Esophagus squamous epithelium (tissue), 5 donors: ENCODE measurements at places on chromosomes 5 and 9.

GRCh38 chr9:115882911-115883310, 270.7 kb upstream of the PAPPA start:
- no peak for DNase-seq

- DNase-seq: no peak
Measured at GRCh38 chr9:125475385-125475784, 213.8 kb downstream of the GAPVD1 start.

GRCh38 chr5:107869438-107870115, 198.8 kb upstream of the EFNA5 start:
- DNase-seq: no peak

- no peak for DNase-seq
Measured at GRCh38 chr5:128174951-128175350, 91.4 kb downstream of the SLC12A2 start.

DNA sequence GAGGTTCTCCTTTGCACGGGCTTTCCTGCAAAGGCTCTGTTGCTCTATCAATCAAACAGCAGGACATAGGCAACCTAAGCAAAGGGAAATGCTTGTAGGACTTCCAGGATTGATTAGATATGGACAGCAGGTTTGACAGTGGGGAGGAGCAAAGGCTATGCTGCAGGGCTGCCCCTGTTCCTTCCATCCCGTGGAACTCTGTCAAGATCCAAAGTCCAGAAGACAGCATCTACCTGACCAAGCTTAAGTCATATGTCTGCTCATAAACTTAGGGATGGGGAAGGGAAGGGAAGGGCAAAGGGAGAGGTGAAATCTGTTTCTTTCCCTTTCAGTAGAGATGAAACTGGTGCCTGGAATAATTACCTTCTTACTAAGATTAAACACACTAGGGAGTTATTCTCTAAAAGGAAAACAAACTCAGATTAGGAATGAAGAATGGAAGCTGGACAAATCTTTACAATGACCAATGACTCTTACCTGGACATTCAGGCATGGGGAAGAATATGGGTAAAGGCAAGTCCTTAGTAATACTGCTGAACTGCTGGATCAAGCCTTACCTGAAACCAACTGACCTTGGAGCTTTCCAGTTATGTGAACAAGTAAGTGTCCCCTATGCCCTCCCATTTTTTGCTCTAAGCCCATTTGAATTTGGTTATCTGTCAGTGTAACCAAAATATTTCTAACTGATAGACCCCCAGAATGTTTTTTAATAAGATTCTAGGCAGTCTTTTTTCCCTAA, 8.4 kb upstream of the ACOT12 start:
- DNase-seq: no peak

DNA sequence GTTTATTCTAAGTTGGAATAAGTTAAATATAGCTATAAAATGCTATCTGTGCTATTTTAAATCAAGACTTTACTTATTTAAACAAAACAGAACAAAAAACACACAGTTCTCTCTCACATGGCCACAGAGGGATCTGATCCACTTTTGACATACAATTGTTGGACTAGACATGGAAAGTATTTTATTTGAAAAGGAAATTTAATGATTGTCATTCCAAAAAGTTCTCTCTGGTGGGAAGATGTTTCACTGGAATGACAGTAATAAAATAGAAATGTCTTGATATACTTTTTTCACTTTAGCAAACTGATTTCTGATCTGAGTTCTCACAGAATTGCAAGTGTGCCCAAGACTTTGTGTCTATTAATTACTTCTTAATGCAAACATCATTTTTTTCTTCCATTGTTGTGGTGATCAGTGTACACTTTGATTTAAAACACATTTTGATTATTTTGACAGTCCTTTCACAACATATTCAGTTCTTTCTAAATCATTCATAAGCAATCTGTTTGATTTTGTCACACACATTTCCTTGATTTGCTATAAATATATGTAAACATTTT, 30.1 kb upstream of the MINAR2 start:
- DNase-seq: no peak

DNA sequence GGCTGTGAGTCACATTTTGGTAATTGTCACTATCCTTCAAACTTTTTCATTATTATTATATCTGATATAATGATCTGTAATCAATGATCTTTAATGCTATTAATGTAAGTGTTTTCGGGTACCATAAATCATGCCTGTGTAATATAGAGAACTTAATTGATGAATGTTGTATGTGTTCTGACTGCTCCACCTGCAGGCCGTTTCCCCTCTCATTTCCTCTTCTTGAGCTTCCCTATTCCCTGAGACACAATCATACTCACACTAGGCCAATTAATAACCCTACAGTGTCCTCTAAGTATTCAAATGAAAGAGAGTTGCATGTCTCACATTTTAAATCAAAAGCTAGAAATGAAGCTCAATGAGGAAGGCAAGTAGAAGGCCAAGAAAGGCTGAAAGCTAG, 420.9 kb upstream of the SGCD start:
- DNase-seq: no peak

DNA sequence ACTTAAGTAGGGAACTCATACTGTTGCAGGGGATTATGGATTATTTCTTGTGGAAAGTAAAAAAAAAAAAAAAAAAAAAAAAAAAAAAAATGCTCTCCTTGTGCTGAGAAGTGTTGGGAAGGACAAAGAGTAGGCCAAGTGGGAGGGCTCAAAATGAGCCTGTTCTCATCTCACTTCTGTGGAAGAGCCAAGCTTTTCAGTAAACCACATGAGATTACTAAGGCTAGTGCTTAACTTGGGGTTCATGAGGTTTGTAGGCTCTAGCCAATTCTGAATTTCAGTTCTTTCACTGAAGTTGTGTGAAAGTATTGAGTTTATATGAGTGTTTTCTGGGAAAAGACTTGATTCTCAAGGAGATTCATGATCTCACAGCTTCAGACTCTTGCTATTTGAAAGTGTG, 23.0 kb upstream of the CEP78 start:
- DNase-seq: no peak
